ENCODE measurements at places on chromosomes 16 and 17.

DNA sequence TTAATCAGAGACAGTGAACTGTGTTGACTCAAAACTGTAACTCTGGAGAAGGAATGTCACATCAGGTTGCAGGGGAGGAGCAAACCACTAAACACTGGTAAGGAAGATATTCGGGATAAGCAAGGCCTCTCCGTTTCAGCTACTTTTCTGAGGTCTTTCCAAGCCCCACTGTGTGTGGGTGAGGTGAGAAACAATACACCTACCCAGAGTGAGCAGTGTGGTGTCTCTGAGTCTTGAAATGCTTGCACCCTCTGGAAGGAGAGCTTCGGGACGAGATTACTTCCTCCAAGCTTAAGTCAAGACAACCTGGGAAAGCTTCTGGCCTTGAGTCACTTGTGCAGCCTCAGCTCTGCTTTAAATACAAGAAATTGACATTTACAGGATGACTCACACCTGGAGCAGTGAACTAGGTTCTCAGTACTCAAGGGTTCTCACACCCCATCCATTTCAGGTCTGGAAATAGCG, 2.5 kb upstream of the MAP3K14 start:
- no peak for DNase-seq

DNA sequence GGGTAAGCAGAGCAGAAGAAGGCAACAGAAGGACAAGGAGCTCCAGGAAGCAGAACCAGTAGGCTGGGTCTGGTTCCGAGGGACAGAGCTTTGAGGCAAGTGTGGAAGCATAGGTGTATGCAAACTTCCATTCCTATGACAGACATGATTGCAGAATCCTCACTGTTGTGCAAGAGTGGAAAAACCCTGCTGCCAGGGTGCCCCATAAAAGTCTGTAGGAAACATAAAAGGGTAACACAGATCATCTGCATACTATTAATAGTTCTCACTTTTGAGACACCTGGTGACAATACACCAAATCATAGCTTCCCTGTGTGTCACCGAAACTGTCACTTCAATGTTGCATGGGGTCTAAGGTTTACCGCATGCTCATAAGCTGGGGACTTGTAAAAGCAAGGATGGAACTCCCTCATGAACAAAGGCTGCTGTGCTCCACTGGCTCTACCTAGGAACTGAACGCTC, 39.7 kb downstream of the ARHGAP17 start:
- no peak for DNase-seq

DNA sequence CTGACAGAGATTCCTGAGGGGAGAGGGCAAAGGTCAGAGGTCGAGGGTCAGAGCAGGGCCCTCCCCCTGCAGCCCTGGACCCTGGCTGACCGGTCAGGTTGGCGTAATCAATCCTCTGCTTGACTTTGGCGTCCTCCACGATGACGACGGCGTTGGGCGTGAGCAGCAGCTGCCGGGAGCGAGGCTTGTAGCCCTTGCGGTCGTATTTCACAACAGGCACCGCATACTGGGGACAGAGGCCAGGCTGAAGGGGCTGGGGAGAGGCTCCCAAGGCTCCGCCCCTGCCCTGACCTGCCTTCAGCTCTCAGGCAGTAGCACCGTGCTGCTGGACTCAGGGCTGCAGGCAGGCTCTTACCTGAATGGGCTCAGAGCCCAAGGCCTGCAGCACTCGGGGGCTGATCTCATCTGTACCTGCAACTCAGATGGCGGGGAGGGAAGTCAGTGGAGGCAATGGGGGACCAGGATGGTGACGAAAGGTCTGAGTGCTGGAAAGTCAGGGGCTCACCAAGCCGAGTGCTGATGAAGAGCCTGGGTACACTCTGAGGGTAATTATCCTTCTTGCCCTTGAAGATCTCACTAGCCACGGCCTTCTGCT, 12.0 kb upstream of the CRK start:
- DNase-seq: no peak

- no peak for DNase-seq
These were observed 9.9 kb upstream of the HOXB13 start for GRCh38 chr17:48738424-48738802.

GRCh38 chr17:29567554-29568330, 759 bp upstream of the TP53I13 start:
- peak; percentile 80 for DNase-seq

DNA sequence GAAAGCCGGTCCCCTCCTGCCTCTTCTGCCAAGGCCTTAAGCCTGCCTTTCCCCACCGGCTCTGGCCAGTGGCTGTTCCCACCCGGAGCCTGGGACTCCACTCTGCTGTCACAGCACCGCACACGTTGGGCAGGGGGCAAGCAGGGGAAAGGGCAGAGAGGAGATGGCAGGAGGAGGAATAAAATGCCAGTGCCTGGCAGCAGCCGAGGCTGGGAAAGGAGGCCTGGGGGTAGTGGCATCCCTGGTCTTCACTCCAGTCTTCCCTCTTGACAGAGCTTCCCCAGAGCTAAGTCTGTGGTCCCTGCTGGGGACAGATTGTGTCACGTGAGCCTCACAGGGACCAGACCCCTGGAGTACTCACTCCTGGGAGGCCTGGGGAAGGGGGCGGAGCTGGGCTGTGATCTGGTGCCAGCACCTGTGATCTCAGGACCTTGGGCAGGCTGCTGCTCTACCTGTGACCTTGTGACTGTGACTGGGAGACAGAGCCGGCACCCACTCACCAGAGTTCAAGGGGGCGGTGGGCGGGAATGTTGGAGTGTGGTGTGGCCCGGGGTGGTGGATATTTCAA, 97.2 kb upstream of the GSE1 start:
- no peak for DNase-seq

- DNase-seq: peak; percentile 94
These were observed at the start of gene EFTUD2 for GRCh38 chr17:44899074-44899782. Gene EFTUD2 (minus strand): TSS chr17:44899445. CDS start chr17:44894521, 4,924 bp downstream.

DNA sequence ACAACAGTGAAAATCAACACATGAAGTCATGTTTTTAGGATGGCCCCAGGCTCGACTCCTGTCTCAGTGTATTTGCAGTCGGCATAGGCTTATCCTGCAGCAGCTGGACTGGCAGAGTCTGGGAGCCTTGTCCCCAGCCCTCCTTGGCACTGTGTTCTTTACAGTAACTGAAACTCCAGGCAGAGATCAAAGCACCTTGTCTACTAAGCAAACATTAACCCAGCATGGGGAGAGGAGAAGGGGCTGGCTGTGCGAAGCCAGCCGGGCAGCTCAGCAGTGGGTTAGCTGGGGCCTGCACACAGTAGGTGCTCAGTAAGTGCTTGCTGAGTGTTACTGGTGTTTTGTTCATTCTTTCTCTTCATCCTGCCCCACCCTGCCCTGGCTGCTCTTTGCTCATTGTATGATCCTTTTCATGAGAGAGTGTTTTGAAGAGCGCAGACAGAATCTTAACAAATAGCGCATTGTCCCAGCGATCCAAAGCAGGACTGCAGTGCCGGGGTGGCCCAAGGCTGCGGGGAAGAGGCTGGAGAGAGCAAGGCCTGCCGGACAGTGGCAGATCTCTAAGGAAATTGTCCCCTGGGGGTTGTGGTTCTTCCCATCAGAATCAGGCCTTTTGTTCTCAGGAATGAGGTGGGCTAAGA, 23.5 kb upstream of the ITGB4 start:
- no peak for DNase-seq

DNA sequence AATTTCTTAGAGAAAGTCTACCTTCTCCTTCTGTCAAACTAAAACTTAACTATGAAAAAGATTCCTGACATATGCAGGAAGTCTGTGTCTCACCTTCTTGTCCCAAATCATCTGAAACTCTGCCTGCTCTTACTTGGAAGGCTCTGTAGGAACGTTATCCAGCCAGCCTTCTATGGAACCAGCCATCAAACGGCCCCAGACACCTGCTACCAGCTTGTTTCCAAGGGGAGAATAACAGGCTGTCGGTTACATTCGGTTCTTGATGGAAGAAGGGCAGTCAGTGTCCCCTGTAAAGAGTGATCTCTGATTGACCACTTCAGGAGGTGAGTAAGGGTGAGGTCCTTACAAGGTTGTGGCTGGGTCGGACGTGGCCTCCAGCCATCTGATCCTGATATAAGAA, 1.7 kb downstream of the ADAMTS18 start:
- no peak for DNase-seq

DNA sequence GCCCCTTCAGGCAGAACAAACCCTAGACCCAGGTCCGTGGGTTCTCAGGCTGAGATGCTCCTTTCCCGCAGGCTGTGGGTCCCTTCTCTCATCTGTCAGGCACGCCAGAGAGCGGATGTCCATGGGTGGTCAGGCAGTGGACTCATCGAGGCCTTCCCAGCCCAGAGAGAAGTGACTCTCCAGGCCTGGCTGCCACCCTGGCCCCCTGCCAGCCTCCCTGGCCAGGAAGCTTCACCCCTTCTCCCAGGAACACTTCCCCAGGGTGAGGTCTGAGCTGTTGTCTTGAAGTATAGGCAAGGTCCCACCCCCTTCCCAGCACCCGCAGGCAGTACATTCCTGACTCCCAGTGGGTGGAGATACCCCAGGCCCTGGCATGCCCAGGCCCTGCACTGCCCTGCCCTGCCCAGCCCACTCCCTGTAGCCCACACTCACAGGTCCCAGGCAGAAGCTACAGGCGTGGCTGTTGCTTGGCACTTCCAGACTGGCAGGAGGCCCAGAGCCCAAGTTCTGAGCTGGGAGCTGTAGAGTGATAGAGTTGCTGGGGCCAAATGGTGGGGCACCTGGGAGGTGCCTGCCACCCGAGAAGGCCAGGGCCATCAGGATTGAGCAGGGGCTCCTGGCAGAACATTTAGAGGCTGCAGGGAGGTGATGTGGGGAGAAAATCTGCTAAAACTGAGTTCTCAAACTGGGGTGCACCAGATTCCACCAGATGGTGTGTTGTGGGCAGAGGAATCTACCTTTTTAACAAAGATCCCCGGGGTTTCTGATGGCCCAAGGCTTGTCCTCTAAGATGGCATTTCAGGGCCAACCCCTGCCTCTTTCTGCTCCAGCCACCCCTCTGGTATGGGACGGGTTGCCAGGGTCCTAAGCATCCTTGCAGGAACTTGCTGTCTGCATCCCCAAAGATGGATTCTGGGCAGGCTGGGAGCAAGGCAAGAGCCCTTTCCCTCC, 6.7 kb downstream of the ITGA3 start:
- DNase-seq: no peak

DNA sequence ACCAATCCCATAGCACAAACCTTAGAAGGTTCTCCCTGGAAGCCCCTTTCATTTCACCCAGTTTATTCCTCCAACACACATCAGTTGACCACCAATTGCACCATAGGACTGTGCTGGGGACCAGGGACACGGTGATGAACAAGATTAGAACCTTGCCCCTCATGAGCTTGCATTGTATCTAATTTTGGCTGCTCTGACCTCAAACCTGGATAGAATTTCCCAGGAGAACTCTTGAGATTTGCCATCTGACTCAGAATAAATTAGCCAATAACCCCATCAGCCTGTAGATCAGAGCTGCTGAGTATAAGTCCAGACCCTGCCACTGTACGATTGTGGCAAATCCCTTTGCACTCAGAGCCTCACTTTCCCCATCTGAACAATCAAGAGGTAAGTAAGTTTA, 52.1 kb downstream of the CDH11 start:
- no peak for DNase-seq

- DNase-seq: no peak
These were observed 23.4 kb downstream of the NGFR start for GRCh38 chr17:49518346-49519078.

- DNase-seq: no peak
These were observed 109.2 kb upstream of the NACA2 start for GRCh38 chr17:61700252-61700651.

GRCh38 chr17:5901731-5902130, 168.4 kb upstream of the WSCD1 start:
- DNase-seq: no peak

- DNase-seq: no peak
These were observed 23.7 kb upstream of the XYLT2 start for GRCh38 chr17:50322271-50322670.

DNA sequence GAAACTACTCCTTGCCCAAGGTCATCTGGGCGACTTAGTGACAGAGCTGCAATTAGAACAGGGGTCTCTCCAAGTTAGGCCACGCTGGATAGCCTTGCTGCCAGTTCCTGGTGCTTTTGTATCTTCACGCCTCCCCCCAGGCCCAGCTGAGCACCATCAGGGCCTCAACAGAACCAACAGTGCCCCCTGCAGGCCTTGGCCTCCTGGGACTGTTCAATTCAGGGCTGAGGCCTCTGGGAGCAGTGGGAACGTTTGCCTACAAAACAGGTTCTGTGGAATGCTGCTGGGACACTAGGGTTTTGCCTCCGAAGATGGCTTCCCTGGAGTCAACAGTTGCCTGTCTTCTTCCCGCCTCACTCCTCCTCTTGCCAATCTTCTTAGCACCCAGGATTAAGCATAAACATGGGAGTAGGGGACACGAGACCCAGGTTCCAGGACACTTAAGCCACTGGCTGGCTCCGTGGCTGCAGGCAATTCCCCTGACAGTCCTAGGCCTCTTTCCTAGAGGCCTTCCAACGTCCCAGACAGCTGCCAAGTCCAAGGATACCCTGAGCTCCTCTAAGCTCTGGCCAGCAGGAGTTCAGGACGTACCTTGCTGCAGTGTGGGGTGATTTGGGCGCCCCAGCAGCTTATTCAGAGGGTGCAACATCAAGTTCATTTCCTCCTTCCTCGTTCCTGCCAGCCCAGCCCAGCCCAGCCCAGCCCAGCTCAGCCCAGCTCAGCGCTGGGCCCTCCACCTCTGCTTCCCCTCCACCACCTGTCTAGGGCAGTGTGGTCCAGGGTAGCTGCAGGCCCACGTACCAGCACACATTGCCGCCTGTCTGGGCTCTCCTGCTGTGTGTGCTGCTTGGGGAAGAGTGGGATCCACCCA, 246.6 kb upstream of the RPL38 start:
- DNase-seq: peak; percentile 46

DNA sequence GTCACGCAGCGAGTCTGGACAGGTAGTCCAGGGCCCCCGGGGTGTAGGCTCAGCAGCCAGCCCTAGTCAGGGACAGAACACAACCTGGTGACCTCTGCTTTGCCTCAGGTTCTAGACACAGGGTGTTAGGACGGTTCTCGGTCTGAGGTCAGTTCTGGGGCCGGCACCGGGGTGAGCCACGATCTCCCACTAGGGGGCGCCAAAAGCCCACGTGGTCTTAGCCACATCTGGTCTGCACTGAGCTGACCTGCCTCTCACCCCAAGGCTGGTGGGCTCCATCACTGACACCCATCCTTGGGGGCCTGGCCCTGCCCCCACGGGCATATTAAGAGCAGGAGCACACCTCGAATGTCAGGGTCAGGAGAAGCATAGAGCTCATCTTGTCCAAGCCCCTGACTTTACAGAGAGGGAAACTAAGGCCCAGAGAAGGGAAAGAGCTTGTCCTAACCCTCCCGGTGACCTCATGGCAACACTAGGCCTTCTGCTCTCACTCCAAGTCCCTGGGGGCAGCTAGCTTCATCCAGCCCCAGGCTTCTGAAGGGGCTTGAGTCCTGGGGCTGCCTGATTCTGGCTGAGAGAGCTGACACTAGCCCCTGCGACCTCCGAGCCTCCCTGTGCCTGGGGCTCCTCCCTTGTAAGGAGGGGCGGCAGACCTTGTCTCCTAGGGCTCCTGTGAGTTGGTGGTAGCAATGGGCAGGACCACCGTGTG, 9.0 kb downstream of the SLC5A10 start:
- peak; percentile 76 for DNase-seq

DNA sequence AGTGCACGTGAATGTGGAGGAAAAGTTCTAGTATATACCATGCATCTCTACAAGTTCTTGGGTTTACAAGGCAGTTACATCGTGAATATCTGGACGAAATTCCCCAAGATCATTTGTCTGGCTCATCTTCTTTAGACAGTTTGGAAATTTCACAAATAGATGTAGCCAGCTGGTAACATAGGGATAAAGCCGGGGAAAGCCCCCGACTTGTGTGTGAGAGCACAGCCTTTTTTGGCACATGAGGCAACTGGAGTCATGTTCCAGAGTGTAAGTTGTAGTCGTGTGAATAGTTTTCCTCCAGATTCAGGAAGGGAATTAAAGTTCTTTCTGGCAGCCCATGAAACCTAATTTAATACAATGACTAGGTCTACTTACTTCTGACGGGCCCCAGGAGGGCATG, 62.3 kb downstream of the MARCHF10 start:
- no peak for DNase-seq

Measured in CD4-positive, alpha-beta T cell treated with Interleukin-17A for 1 hour (primary cell).